ENCODE measurements at places on chromosomes 4 and X.

DNA sequence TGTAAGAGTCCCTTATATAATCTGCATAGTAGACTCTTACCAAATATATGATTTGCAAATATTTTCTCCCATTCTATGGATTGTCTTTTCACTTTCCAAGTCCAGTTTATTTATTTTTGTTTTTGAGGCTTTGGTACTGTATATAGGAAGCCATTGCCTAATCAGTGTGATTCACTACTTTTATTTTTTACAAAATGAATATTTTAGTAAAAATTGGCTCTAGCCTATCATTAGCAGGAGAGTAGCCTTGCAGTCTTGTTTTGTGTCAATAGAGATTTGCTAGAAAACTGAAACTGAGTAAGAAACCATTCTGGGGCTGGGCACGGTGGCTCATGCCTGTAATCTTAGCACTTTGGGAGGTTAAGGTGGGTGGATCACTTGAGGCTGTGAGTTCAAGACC, 199.9 kb upstream of the MAB21L2 start:
- DNase-seq, result no peak

- DNase-seq, result no peak
Measured at GRCh38 chr4:147560625-147561024, 56.6 kb upstream of the TMEM184C start.

- no peak for DNase-seq
Measured at GRCh38 chr4:173281406-173282255, 52.5 kb downstream of the HMGB2 start.

DNA sequence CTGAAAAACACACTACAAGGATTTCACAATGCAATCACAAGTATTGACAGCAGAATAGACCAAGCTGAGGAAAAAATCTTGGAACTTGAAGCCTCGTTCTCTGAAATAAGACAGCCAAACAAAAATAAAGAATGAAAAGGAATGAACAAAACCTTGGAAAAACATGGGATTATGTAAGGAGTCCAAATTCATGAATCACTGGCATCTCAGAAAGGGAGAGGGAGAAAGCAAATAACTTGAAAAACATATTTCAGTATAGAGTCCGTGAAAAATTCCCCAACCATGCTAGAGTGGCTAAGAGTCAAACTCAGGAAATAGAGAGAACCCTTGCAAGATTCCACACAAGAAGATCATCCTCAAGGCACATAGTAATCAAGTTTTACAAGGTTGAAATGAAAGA, 178.5 kb upstream of the CTSO start:
- no peak for DNase-seq

- DNase-seq, result no peak
Measured at GRCh38 chrX:14476205-14476604, 53.1 kb upstream of the GLRA2 start.

GRCh38 chrX:66638591-66639500, at the start of gene EDA2R:
TSS of gene EDA2R (minus strand) at chrX:66639078. CDS start at chrX:66616020, 23,058 bp downstream.
- no peak for DNase-seq

- no peak for DNase-seq
Measured at GRCh38 chr4:98908703-98909262, 20.1 kb downstream of the EIF4E start.

DNA sequence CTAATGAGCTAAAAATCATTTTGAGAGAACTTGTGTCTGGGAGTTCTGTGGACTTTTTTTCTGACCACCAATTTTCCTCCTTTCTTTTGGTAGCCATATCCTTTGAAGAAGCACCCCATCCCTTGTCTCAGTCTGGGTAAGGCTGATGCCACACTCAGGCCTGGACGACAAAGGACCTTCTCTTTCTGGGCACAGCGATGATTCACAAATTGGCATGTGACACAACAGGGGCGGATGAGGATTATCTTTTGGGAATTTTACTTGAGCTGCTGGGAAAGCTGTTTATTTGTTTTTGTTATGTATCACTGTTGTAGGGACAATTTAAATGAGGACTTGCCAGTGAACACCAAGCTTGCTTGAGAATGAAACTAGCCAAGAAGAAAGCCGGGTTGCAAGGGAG, 233.4 kb upstream of the HAND2 start:
- DNase-seq, result no peak

GRCh38 chr4:176451443-176451842, 131.7 kb downstream of the SPCS3 start:
- DNase-seq, result no peak

DNA sequence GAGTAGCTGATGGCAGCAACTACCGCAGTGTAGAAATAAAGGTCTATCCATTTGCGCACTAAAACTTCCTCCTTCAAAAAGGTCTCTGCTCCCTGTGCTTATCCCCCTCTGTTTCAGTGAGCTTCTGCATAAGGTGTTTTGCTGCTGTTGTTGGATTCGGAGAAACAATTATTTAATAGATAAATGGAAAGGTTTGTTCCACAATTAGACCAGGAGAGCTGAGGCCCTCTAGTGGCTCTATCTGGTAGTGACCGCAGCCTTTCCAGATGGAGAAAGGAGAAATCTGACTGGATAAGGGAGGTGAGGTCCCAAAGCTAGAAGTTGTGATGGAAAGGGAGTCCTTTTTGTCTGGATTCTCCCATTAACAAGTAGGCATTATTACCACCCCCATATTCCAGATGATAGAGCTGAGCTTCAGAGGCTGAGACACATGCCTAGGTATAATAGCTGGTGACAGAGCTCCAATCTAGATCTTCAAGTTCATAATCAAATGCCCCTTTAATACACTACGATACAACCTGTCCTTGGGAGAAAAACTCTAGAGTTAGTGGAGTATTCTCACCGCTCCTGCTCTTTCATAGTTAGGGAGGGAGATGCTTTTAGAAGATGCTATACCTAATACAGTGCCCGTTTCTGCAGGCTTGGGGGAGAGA, 5.1 kb upstream of the GABRQ start:
- peak; percentile 78 for DNase-seq

- DNase-seq, result no peak
Measured at GRCh38 chrX:43618366-43619205, 37.5 kb upstream of the MAOA start.

DNA sequence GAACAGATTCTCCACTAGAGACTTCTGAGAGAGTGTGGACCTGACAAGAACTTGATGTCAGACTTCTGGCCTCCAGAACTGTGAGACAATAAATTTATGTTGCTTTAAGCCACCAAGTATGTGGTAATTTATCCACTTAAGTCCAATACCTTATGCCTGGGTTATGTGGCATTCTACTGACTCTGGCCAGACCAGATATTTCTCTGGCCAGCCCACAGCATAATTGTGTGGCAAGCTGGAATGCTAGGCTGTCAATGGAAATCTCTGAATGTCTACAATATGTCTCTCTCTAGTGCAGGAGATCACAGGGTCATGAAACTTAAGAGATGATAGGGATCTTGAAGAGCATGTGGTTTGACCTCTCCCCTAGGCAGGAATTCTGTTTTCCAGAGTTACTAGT, 251.0 kb downstream of the ZNF674 start:
- DNase-seq, result no peak

DNA sequence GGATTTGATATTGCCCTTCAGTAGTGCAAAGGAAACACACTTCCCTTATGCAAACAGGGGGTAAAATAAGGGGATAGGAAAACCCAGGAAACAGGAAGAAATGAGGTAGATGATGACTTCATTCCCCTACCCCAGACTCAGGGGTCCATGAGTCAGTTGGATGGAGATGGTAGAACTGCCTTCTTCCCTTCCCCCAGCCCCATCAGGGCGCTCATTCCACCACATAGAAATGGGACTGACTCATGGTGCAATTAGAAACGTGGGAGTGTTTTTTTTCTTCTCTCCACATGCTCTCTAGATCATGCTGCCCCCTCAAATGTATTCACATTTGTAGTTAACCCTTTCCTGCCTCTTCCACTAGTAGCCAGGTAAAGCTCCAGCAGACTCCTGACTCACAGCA, 23.1 kb upstream of the ARMCX2 start:
- DNase-seq, result no peak

GRCh38 chr4:185993328-185993973, 75.5 kb upstream of the TLR3 start:
- DNase-seq, result no peak

- DNase-seq, result no peak
Measured at GRCh38 chr4:11426003-11426402, 2.7 kb downstream of the HS3ST1 start.

DNA sequence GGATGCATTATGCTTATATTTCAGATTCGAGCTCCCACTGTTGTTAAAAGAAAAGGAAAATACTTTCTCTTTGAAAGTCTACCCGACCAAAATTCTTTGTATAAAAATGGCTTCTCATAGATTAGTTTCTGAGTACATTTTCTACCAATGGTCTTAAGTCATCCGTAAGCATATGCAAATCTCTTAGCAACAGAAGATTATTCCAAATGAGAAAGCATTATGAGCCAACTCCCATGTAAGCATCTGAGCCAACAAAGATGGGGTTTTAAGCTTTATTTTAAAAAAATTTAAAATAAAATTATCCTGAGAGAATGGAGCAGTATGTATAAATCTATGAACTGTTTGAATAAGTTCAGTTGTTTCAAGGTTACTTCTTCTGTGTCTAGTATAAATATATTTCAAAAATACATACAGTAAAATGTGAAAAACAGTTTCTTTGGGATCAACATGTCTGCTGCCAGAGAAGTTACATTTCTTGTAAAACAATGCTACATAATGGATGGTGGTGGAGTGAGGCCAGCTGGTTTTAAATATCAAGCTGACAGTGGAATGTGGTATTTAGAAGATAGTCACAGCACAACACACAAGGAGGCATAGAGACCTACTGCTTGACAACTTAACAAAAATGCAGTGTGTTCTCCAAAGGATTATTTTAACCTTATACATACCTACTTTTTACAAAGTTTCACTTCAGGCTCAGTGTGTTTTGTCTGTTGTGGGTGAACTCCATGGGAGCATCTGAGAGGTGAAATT, 199.5 kb upstream of the DIPK2B start:
- no peak for DNase-seq

DNA sequence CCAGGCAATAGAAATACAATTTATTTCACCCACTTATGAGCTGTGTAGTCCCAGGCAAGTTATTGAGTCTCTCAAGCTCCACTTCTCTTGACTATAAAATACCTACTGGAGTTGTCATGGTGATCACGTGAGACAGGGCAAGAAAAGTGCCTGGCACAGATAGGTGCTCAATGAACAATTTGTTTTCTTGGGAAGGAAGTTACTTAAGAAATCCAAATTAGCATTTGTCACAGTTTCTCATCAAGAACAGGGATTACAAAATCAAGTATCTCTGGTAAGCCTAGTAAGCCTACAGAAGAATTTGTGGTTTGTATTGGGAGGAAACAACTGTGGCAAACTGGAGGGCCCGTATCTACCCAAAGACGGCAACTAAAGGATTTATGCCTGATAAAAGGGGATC, 37.5 kb upstream of the RASGEF1B start:
- DNase-seq, result no peak

GRCh38 chr4:61425315-61425714, 225.2 kb downstream of the ADGRL3 start:
- peak; percentile 58 for DNase-seq

DNA sequence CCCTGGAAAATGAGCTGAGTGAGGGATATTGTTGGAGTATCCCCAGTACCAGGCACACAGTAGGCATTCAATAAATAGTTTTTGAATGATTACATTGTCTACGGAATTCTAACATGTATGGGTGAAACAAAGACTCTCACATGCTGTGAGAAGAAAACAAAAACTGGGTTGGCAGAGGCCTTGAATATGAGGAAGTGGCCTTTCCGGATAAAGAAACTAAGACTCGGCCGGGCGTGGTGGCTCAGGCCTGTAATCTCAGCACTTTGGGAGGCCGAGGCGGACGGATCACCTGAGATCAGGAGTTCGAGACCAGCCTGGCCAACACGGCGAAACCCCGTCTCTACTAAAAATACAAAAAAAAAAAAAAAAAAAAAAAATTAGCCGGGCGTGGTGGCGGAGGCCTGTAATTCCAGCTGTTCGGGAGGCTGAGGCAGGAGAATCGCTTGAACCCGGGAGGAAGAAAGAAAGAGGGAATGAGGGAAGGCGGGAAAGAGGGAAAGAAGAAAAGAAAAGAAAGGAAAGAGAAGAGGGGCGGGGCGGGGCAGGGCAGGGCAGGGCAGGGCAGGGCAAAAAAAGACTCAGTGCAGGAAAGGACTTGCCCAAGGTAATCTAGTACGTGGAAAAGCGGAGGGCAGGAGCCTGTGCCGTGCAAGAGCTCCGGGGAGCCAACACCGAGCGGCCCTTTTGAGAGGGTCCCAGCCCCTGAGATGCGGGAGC, 689 bp upstream of the TMA16 start:
- no peak for DNase-seq

DNA sequence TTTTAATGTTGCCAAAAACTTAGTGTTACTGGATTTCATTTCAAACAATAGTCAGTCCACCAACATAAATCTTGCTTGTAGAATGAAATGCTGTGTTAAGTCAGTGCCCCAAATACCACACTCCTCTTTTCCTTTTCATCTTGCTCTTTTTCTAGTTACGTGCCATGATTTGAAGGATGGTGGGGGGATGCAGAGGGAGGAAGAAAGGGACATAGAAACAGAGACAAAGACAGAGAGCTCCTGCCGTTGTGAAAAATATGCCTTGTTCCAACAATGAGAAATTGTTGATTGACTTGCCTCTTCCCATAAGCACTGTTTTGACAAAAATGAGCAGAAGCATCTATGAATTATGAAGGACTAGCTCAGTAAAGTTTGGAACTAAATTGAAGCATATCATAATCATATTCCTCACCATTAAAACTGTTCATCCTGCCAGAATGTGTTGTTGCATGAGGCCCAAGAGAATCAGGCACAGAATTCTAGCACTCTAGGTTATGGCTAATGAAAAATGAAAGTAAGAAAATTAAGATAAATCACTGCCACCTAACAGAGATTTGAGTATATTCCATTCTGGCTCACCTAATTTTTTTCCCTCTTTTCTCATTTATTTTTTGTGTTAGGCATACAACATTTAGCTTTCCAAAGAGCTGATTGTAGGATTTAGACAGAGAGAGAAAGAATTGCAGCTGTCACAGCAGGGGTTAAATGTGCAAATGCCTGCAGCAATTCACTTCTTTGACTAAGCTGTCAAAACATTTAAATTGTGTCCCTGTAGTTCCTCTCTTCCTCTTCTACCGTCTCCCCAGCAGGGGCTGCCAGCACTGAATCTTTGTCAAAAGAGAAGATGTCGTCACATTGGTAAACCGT, 111.6 kb upstream of the PTPN13 start:
- no peak for DNase-seq

DNA sequence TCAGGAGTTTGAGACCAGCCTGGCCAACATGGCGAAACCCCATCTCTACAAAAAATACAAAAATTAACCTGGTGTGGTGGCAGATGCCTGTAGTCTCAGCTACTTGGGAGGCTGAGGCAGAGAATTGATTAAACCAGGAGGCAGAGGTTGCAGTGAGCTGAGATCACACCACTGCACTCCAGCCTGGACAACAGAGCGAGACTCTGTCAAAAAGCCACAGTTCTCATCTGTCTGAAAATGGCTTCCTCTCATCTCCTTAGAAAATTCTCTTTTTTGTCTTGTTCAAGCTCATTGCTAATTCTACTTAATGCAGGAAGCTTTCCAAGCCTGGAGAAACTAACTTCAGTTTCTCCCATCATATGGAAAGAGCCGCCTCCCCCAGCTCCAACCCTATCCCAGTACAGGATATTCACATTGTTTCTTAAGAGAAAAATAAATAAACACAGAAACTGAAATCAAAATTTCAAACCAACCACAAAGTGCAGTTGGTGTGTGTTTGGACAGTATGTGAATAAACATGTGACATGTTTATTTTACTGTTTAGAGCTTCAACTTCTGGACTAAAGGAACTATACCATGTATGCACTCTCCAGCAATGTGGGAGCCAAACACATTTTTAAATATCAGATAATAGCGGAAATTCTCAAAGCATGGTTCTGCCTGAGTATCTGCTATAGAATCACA, 55.0 kb upstream of the GAB1 start:
- no peak for DNase-seq

Data from posterior vena cava (tissue), 2 donors.